Hematopoietic multipotent progenitor cell (in vitro differentiated cells): ENCODE measurements at places on chromosomes 5 and 9. TPM values are rescaled to one million over a fixed set of nuclear protein-coding genes. Genes with fewer than 3 reads are reported as not detected.

DNA sequence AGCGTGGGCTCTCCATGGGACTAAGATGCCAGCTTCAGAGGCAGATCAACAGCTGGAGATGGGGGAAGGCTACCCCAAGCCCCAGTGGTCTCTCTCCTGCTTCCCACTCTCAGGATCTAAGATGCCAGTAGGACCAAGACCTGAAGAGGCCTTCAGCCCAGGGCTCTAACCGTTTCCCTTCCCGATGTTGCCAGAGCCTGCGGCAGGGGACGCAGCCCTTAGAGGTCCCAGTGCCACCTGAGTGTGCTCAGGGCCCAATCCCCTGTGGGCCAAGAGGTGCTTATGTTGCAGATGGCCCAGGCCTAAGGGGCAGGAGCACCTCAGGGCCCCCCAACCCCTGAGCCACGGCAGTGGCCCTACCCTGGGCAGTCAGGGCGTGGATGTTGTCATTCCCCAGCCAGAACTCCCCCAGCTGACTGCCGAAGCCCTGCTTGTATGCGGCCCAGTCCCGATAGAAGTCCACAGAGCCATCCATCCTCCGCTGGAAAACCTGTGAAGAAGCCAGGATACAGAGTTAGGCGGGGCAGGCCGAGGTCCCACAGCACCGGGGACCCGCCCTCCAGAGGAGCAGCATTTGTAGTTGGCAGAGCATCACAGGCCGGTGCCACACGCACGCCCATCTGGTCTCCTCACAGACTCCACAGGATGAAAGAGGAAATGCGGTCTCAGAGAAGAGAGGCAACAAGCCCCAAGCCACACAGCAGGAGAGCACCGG, 5.4 kb downstream of the FCN1 start:
- DNase-seq: no peak

- no peak for DNase-seq
Measured at GRCh38 chr9:34417734-34418133, 40.6 kb downstream of the FAM219A start.

DNA sequence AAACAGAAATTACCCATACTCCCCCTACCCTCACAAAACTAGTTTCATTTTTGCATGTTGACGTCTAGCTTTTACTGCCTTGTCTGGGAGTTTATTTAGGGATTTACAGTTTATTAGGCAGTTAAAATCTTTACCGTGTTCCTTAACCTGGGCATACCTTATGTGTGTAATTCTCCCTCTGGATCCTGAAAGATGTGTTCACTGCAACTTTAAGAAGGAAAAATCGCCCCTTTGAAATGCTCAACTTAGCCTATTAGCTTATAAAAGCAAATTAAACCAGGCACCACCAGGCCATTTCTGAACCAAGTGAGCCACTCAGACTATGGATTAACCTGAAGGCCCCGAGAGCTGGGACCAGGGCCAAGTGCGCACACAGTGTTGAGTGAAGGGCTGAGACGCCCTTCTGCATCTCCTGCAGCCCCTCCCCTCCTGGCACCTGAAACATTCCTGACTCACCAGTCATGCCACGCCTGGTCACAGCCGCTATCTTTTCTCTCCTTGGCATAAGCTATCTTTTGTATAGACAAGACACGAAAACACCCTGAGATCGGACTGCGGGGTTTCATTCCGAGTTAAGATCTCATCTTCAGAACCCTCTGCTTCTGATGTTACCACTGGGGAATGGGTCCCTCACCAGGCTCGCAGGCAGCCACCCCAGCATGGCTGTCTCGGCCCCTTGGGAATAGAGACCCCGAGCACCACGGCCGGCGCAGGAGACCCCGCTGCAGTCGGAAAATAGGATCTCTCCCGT, 111.9 kb downstream of the ROR2 start:
- DNase-seq: no peak

Gene C5orf58
- total RNA-seq: under 0.01 TPM

DNA sequence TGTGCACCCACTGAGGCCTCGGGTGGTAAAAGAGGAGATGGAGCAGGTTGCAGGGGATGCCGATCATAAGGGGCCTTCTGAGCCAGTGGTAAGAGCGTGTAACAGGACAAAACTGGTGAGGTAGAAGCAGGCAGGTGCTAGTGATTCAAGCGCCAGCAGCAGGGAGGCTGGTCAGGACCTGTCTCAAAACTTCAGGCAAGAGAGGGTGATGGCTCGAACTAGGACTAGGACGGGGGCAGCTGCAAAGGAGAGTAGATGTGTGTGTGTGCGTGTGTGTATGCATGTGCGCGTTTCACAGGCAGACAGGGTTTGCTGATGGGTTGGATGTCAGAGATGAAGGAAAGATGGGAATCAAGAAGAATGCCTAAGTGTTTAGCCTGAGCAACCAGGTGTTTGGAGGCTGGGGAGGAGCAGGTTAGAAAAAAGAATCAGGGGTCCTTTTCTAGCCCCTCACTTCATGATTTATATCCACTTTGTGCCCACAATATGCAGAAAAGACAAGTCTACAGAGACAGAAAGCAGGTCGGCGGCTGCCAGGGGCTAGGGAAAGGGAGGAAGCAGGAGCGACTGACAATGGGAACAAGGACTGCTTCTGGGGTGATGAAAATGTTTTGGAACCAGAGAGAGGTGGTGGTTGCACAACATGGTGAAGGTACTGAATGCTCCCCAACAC, 15.2 kb downstream of the HRH2 start:
- no peak for DNase-seq

GRCh38 chr9:111036946-111037345, 1.3 kb downstream of the LPAR1 start:
- no peak for DNase-seq

DNA sequence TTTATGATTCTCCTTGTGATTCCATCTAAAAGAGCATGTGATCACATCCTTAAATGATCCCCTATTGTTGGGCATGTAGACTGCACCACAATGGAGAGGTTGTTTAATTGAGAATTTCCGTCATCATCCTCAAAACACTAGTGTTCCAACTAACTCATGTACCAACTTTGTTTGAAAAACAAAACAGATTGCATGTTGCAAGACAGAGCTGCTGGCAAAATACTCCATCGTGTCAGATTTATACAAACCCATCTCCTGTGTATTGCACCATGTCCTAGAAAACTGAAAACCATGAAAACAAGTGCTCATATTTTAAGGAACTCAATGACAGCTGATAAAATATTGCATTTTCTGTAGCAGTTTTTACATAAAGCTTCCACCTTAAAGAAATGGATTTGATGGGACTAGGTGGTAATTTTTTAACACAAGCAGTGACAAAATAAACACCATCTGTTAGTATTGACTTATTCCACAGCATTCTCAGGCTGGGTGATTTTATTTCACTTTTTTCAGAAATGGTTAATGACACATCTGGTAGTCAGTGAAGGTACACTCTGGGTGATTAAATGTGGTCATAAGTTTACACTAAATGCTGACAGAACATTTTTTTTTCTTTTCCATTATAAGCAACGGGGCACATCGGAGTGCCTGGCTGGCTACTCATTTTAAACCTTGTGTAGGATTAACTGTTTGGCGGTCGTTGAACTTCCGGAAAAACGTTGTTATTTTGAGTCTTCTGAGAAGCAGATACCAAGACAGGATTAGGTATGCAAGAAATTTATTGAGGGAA, 602.9 kb upstream of the WWC1 start:
- DNase-seq: no peak

GRCh38 chr9:98879963-98880310, 63.8 kb upstream of the COL15A1 start:
- DNase-seq: no peak

- no peak for DNase-seq
Measured at GRCh38 chr5:141559461-141559860, 59.3 kb downstream of the DIAPH1 start.

Gene TNFSF15
- under 0.01 TPM for total RNA-seq

DNA sequence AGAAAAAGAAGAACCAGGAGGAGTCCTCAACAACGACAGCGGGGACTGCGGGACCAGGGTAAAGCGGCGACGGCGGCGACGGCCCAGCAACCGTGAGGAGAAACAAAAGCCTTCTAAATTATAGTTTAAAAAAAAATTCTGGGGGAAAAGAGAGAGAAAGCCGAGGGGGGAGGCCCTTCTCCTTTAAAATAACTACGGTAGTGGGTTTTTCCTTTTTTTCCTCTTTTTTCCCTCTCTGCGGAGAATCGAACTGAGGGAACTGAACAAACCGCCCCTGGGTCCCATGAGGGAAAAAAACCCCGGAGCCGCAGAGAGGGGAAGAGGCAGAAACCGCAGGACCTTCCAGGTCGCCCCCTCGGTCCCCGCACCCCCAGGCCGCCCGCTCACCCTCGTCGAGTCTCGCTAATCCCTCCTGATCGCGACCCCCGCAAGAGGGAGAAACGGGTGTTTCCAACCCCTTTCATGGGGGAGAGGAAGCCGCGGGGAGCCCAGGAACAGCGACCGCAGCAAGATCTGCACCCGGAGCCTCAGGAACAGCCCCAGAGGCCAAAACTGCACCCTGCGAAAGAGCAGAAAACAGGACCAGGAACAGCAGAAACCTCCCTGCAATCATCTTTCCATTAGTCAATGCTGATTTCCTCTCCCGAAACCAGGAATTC, 453 bp downstream of the CPEB4 start:
- DNase-seq: peak; percentile 10

DNA sequence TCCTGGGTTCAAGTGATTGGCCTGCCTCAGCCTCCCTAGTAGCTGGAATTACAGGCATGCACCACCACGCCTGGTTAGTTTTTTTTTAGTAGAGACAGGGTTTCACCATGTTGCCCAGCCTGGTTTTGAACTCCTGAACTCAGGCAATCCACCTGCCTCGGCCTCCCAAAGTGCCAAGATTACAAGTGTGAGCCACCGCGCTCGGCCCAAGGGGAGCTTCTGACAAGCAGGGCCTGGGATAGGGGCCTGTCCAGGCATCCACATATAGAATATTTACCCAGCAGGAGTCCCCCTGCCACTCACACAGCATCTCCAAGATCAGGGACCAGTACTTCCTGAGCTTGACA, 10.1 kb downstream of the IRF1 start:
- no peak for DNase-seq

- DNase-seq: no peak
Measured at GRCh38 chr9:104456831-104457230, 47.2 kb upstream of the OR13F1 start.

- no peak for DNase-seq
Measured at GRCh38 chr5:95900383-95900958, 61.2 kb downstream of the ELL2 start.

GRCh38 chr9:121889990-121890563, 203.0 kb downstream of the TTLL11 start:
- DNase-seq: no peak

Gene CCDC112
- 3.8 TPM for total RNA-seq

DNA sequence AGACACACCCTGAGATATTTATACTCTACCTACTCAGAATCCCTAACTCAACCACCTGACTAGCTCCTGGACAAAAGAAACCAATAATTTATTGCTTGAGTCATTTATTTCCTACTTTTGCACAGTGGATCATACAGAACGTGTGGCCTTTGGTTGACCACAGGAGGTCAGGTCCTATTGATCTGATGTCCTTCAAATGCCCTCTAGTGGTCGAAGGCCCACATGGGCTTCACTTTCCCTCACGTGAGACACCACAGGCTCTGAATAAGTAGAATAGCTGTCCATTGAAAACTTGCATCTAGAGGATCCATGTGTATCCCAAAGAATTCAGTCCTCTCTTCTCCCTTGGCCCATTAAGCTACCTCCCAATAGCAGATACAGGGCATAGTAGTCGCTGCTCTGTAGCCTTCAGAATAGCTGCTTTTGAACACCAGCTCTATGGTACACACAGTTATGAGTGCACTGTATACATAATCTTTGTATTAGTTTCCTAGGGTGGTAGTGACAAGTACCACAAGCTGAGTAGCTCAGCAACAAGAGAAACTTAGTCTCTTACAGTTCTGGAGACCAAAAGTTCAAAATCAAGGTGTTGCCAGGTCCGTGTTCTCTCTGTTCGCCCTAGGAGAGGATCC, 177.6 kb upstream of the SMARCA2 start:
- peak; percentile 20 for DNase-seq

GRCh38 chr5:77935506-77936364, 159.6 kb upstream of the TBCA start:
- DNase-seq: peak; percentile 75

DNA sequence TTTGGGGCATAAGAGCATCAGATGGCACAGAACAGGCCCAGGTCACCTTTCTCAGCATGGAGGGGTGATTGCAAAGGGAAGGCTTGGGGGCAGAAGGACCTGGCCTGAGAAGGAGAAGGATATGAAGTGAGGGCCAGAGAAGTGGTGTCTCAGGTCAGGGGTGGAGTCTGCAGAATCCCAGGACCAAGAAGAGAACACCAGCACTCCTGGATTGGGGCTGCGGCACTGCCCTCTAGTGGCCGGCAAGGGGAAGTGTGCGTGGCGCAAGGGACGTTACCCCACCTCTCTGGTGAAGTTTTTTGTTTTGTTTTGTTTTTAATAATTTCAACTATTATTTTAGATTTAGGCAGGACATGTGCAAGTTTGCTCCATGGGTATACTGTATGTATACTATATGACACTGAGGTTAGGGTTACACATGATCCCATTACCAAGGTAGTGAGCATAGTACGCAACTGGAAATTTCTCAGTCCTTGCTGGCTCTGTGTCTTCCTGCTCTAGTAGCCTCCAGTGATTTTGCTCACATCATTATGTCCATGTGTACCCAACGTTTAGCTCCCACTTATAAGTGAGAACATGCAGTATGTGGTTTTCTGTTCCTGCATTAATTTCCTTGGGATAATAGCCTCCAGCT, 1548.6 kb downstream of the EFNA5 start:
- peak; percentile 3 for DNase-seq

DNA sequence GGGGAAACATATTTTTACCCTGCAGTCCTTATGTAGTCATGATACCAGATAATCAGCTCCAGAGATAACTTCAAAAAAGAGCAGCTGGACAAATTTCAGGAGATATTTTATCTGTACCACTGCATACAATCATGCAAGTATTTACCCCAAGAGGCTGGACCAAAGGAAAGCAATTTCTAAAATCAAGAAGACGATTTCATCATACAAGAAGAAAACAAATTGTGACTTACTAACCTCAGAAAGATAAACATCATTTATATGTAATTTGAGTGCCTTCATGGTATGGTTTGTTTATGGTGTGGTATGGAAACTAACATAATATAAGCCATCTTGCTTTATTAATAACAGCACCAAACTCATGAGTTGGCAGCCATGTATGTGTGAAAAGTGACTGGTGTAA, 603.6 kb downstream of the PSAT1 start:
- DNase-seq: no peak

DNA sequence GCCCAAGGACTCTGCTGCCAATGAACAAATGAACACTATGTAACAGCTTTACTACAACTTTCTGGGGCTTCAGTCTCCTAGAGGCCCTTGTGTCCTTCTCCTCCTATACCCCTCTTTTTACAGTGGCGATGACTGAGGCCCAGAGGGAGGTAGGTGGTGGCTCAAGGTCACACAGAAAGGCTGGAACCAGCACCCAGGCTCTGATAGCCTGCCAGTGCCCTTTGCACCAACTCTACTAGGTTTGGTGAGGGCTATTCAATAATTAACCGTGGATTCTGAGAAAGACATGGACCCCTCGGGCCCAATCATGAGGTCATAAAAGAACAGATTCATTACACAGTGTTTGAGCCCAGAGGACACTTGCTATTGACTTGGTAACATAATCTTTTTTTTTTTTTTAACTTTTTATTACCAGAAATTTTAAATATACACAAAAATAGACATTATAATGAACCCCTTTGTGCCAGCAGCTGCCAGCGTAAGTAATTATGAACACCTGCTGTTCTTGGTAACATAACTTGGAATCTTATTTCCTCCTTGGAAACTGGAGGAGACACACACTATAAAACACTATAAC, 6.1 kb upstream of the ALDH1B1 start:
- no peak for DNase-seq

- no peak for DNase-seq
Measured at GRCh38 chr5:126248611-126249010, 174.6 kb upstream of the GRAMD2B start.

Gene GEMIN5
- total RNA-seq: 14.8 TPM

Gene COL15A1
- under 0.01 TPM for total RNA-seq

Gene ACTBL2
- total RNA-seq: not detected
